ENCODE measurements at places on chromosomes 4 and X.

- no peak for DNase-seq
Measured at GRCh38 chr4:74329307-74329706, 21.0 kb downstream of the EPGN start.

GRCh38 chr4:164591666-164592065 is 162.3 kb upstream of the SMIM31 start:
- DNase-seq, result no peak

- DNase-seq, result no peak
Measured at GRCh38 chr4:95606739-95607138, 58.0 kb upstream of the UNC5C start.

DNA sequence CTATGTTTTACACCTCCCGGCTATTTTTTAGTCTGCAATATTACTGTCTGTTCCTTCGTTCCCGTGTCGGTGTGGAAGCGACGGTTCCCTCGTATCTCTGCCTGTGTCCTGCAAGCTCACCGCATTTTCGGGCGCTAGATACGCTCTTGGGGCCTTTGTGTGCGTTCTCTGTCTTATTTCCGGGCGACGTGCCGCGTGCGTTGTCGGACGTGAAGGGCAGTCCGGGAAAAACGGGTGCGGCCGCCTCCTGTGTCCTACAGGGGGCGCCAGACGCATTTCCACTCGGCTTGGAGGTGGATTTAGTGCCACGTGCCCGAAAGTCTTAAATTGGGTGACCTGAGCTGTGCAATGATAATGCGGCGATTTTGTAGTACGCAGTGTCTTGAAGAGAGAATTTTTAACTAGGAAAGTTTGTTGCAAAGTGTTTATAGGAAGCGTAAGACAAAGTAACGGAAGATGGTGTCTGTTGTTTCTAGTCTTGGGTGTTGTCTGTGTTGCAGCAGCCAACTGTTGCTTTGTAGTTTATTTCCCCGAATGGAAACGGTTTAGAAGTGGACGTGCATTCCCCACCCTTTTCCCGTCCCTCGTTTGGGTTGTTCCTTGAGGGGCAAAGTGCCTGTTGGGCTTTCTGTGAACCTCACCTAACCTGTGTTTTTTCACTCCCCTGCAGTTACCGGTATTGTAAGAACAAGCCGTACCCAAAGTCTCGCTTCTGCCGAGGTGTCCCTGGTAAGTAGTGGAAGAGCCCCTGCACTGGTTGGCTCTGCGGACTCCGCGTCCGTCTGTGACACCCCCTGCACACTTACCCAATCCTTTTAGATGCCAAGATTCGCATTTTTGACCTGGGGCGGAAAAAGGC is 720 bp downstream of the RPL10 start:
- no peak for DNase-seq

GRCh38 chr4:93116624-93117023 is 711.9 kb upstream of the ATOH1 start:
- DNase-seq, result no peak

GRCh38 chr4:18935659-18936345 is 914.2 kb upstream of the LCORL start:
- no peak for DNase-seq

DNA sequence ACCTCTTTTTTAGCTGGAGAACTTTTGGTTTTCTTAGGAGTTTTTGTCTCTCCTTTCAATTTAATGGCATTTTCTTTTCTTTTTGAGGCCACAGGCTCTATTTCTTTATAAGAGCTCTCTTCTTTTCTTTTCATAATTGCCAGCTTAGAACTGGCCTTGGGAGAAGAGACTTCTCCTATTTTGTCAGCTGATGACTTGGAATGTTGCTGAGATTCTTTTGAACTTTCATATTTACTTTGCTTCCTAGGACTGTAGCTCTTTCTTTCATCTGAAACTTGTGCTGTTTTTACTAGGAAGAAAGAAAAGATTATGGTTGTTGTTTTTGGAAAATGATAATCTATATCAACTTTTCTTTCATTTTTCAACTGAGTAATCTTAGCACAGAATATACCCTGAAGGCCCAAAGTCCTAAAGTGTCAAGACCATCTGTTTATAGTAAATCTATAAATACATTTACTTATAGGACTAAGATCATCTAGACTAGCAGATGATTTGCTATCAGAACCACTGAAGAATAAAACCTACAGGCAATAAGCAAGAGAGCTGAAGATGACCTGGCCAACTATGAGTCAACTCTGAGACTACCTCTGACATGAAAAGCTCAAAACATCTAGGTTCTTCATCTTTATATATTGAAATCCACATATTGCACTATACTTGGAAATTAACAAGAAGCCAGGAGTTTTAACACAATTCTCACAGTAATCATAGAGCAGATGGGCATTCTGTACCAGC is 45.6 kb downstream of the RFC1 start:
- no peak for DNase-seq

- no peak for DNase-seq
Measured at GRCh38 chr4:7387925-7388324, 46.8 kb downstream of the PSAPL1 start.

DNA sequence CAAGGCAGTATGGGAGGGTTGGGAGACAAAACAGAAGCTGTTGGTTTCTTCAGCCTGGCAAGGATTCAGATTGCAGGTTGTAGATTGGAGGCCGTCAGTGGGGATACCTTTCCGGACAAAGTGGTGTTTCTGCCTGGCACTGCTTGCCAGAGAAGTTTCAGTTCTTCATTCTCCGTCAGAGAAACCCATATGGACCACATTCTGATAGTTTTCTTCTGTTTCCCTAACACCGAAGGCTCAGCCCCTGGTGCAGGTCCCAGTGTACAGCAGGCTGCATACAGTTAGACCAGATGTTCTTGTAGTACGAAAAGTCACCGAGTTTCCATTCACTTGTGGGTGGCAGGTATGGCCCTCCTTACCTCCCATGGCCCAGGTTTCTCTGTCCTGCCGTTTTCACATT is 107.3 kb downstream of the PTTG2 start:
- no peak for DNase-seq

GRCh38 chrX:40154250-40154852 is 56.6 kb upstream of the BCOR start:
- no peak for DNase-seq

- no peak for DNase-seq
Measured at GRCh38 chrX:72060196-72060920, 71.4 kb downstream of the RTL5 start.

DNA sequence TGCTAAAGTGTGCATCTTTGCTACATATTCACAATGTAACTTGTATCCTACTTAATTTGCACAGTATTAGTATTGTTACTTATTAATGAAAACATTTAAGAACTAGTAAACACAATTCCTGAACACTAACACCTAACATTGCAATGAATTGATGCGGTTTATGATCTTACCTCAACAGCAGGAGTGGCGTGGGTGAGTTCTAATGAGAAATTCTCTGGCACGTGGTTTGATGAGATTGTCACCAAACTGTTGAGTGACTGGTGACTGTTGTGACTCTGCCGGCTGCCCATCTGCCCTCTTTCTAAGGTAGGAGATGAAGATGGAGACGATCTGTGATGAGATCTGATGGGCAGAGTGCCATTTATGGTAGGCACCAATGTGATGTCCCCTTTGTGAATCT is 2.9 kb downstream of the PCDH18 start:
- DNase-seq, result no peak

DNA sequence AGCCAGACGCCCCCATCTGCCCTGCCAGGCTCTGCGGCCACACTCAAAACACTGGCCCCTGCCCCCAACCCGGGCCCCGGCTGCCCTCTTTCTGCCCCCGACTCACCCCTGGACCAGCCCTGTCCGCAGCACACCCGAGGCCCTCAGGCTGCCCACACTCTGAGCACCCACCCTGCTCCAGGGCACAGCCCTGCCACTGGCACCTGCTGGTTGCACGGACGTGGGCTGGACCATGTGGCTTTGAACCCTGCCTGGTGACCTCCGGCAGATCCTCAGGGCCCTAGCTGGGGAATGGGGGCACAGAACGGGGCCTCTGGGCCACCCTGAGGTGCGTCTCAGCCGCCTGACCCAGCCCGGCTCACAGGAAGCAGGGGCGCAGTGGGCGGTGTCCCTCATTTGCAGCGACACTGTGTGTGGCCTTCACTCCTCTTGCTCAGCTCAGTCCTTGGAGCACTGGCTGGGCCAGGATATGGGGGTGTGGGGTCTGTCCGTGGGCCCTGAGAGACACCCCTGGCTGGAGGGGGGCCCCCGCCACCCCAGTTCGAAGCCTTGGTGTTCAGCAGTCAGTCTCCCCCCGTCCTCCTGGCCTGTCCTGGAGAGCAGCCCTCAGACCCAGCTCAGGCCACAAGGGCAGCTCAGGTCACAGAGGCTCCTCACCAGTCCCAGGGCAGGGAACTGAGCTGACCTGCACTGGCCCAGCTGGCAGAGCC is 73.2 kb downstream of the FAM53A start:
- no peak for DNase-seq

GRCh38 chrX:81278616-81279015 is 76.7 kb downstream of the SH3BGRL start:
- DNase-seq, result no peak

GRCh38 chr4:93688978-93689377 is 139.6 kb upstream of the ATOH1 start:
- no peak for DNase-seq

DNA sequence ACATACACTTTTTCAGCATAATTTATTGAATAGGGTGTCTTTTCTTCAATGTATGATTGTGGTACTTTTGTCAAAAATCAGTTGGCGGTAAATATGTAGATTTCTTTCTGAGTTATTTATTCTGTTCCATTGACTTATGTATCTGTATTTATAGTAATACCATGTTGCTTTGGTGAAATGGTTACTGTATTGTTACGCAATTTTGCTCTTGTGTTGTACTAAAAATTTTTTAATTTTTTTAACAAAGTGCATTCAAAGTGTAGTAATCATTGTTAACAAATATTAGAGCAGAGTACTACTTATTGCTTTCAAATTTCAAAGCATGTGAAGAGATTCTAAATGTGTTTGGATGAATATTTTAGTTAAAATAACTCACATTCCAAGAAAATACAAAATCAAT is 915.4 kb downstream of the PCDH19 start:
- no peak for DNase-seq

DNA sequence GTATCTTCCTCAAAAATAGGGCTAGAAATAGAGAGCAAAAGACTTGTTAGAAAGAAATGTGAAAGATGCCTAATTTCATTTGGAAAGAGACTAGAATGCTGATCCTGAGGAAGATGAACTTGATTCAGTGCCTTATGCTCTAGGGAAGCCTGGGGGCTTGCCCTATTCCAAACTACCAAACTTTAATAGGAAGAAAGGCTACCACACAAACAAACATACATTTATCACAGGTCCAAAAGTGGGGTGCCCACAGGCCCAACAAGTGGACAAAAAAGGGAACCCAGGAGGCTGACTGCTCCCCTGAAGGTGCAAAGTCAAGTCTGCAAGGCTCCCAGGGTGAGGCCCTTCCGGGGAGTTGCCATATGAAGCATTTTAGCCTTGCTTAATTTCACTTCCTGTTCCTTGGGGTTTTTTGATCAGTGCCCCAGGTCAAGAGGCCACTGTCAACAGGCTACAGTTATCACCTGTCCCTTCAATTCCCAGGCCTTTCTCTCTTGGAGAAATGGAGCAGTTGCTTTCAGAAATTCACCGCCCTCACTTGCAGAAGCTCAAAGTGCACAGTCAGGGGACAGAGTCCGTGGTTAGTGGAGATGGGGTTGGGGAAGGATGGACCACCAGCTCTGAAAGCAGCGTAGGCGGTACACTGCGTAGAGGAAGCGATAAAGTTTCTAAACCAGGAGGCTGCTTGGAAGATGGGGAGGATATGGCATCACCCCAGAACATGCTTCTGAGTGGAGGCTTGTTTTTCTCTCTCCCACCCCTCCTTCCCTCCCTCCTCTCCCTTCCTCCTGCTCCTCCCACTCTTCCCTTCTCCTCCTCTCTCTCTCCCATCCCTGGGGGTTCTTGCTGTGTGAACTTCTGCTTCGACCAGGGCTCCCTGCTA is 36.4 kb downstream of the TMEM154 start:
- DNase-seq, result no peak

- no peak for DNase-seq
Measured at GRCh38 chr4:13938299-13938698, 310.8 kb upstream of the BOD1L1 start.

- no peak for DNase-seq
Measured at GRCh38 chr4:139686130-139686529, 20.5 kb downstream of the MGST2 start.

DNA sequence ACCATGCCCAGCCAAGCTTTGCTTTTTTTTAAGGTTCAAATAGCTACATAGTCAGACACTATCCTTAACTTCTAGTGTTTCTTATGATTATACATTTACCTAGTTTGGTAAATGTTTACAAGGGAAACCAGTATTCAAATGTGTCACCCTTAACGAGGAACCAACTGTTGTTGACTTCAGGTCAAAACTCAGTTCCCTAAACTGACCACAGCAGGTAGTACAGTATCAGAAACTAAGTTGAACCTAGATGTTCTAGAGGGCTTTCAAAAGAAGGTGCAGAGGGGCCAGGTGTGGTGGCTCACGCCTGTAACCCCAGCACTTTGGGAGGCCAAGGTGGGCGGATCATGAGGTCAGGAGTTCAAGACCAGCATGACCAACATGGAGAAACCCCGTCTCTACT is 11.3 kb downstream of the GPC4 start:
- DNase-seq, result no peak

DNA sequence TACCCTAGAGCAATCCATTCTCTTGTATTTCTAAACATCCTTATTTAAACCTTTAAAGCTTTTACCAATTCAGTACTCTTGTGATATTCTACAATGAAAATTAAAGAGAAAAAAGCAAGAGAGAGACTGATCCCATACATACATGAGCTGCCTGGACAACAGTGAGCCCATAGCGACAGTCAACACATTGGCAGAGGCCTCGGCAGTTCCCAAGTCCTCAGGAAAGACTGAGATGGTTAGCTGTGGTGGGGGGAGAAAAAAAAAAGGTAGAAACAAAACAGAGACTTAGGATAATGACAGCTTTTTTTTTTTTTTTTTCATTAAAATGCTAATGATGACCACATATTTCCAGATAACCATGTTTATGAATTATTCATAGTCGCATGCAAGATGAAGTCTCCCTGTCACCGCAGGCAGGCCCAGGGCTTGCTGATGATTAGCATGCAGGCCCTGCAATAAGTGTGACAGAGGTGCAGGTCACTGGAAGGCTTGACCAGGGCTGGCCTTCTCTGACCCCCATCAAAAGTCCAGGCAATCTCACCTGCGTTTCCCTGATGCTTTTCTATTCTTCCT is 148.8 kb downstream of the APBB2 start:
- no peak for DNase-seq

DNA sequence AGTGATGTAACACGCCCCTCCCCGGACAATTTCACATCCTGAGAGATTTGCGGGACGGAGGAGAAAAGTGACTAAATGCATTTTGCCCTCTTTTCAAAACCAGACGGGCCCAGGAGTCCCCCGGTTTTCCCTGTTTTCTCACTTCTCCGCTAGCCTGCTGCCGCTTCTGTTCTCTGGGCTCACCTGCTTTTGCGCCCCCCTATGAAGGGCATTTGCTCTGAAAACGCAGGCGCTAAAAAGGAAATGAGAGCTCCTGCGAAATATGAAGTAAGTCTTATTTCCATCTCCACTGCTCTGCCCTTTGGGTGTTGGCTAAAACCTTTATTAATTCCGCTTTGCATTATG is 613 bp upstream of the TMEM47 start:
- no peak for DNase-seq

GRCh38 chr4:130608121-130608520 is 1512.2 kb downstream of the C4orf33 start:
- DNase-seq, result no peak

- no peak for DNase-seq
Measured at GRCh38 chrX:39443240-39443639, 642.0 kb downstream of the MID1IP1 start.
